Skeletal muscle cell (primary cell): ENCODE measurements at places on chromosomes 16 and 17.
A peak's percentile ranks its signal among the peaks of the same experiment; 100 is the strongest.

- no peak for DNase-seq
Observed at GRCh38 chr17:80959330-80960036, 32.2 kb upstream of the CHMP6 start.

DNA sequence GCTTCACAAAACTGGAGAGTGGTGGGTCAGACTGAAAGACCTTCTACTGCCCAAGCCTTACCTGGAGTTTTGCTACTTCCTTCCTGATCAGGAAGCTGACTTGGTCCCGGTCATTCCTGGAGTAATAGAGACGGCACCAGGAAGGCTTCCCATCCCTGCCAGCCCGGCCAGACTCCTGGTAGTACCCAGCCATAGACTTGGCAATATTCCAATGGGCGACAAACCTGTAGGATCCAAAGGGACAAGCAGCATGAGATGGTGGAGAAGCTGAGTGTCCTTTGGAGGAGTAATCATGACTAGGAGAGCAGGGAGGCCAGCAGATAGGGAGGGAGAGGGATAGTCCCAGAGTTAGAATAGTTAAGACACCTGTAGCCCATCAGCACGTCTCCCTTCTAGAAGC is 8.7 kb downstream of the RECQL5 start:
- DNase-seq: no peak

DNA sequence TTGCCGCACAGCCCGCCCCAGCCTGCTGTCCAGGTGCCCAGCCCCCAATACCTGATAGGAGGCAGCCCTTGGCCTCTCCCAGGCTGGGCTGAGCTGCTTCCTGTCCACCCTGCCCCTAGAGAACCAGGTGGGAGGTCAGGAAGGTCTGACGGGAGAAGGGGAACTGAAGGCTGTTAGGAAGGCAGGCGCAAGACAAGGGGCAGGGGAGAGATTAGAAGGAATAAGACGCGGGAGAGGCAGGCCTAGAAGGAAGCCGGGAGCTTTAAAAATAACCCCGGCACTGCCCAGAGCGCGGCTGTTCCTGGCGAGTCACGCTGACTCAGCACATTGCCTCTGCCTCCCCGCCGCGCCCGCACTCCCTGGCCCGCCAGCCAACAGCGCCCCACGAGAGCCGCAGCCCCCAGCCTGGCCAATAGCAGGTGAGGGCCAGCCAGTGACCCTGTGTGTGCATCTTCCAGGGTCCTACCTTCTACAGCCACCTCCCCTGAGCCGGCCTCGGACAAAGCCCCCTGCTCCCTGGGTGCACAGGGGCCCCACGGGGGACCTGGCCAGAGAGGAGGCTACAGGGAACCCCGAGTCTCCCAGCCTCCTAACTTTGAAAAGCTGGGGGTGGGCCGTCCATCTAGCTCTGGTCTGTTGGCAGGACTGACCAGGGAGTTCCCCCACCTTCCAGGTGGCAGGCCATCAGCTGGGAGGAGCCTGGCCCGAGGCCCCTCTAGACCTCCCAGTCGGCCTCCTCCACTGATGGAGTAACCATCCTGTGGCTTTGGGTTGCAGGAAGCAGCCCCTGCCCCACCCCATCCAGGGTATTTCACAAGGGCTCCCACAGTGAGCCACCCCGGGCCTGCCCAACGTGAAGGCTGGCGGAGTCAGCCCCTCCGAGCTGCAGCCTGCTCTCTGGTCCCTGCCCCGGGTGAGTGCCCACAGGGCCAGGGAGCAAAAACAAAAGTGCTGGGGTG is 4.0 kb downstream of the MAFG start:
- peak; percentile 45 for DNase-seq

DNA sequence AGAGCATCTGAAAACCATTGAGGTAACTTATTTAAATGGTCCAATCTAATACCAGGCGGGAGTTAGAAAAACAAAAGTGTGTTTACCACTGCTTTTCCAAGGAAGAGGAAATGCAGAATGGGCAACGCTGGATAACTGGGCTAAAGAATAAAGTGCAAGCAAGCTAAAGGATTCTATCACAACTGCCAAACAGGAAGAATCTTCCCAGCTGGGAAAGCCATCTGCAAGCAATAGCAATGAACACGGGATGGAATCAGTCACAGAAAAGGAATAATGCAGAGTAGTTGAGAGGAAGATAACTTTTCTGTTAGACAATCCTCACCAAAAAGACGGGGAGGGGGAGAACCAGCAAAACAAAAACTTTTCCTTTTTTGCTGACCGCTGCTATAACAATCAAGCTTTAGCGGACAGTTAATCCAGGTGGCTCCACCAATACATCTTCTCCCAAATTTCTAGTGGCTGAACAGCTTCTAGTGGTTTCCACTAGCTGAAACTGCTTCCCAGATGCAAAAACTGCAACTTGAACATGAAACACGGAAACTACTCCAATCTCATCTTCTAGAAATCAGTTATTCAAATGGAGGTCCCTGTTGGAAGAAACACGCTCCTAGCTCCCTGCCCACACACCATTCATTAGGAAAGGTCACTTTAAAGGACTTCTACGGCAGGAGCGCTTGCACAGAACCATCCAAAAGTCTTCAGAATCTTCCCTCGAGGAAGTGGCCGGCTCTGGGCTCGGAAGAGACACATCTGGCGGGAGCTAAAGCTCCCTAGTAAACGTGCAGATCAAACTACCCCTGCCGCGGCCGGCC is 929 bp downstream of the TMEM11 start:
- DNase-seq: no peak

- no peak for DNase-seq
Observed at GRCh38 chr17:73376636-73377035, 64.8 kb upstream of the CDC42EP4 start.

DNA sequence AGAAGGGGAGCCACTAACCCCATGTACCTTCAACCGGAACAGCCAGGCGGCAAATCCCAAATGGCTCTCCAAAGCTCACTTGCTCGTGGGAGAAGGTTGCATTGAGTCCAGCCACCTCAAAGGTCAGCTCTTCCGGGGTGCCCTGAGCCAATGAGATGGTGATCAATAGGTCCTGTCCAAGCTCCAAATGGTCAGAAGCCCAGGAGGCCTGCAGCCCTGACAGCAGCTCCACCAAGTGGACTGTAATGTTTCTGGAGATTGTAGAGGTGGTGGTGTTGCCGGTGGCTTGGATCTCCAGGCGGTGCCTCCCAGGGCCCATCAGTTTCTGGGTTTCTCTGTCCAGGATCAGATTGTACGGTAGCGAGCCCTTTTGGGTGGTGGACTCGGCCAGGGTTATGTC is 39.9 kb upstream of the BCO1 start:
- no peak for DNase-seq

DNA sequence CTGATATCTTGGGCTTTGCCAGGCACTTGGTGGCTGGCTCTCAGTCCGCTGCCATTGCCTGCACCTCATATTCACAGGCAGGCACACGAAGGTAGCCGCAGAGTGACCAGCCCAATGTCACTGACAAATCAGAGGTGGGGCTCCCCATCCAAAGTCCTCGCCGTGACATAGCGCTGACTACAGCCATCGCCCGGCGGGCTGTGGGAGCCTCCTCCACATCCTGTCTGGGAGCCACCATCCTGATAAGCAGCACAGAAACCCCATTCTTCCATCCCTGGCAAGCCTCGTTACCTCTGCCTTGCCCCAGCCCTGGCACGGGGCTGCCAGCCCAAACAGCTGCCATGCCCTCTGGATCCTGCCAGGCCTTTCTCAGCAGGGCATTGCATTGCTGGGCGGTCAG is 437.8 kb downstream of the SLC39A11 start:
- no peak for DNase-seq

GRCh38 chr17:34997355-34997862 is 17.1 kb downstream of the LIG3 start:
- DNase-seq: peak; percentile 68

DNA sequence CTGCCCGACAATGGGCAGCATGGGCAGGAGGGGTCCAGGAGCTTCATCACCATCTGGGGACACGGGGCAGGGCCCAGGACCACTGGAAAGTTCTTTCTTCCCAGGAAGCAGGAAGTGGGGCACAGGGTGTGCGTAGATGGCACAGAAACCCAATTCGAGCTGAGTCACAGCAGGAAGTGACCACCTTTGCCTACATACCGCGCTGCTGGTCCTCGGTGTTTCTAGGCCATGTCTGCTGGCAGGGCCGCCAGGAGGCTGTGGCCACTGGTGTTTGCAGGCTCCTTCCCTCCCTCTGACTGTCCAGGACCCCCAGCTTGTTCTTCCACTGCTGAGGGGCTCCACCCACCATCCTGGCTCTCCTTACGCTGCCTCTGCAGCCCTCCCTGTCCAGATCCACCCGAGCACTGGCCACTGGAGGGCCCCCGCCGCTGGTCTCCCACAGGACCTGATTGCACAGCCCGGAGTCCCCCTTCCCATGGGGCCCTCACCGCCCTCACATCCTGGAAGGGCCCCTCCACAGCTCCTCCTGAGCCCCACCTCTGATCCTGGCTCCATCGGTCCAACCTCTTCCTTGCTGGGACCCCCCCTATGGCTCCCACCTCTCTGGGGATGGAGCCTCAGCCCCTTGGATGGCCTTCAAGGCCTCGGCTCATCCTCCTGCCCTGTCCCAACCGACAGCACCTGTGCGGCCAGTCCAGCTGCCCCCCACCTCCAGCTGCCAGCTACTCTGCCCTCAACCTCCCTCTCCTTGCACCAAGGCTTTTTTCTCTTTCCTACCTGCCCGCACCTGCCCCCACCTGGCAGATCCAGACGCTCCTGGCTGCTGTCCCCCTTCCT is 14.5 kb upstream of the RASD1 start:
- DNase-seq: no peak
